Right renal pelvis (tissue), 4 donors: ENCODE measurements at places on chromosomes 13 and 19.

GRCh38 chr19:17721821-17722220 is 2.5 kb downstream of the MAP1S start:
- no peak for DNase-seq

- DNase-seq: no peak
These were observed 22.0 kb upstream of the GPR18 start for GRCh38 chr13:99280166-99280565.

GRCh38 chr13:72507416-72508199 is 219.8 kb downstream of the MZT1 start:
- DNase-seq: no peak

GRCh38 chr13:113518076-113518803 is 27.7 kb upstream of the DCUN1D2 start:
- DNase-seq: no peak

DNA sequence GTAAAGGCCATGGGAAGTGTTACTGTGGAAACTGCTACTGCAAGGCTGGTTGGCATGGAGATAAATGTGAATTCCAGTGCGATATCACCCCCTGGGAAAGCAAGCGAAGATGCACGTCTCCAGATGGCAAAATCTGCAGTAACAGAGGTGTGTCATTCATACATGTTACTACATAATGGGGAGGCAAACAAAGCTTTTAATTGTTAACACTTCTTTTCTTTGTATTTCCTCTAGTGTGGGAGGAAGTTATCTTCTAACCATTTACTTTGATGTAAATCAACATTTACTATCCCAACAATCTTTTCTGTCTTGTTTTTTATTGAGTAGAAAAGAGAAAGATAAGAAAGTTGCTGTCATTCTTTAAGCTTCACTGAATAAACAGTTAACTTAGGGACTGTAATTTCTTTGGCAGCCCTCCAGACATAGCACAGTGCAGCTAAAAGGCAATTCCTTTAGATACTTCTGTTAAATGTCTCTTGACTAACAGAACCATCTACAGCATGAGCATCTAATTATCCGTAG is 126.9 kb downstream of the ITGBL1 start:
- DNase-seq: peak; percentile 10

DNA sequence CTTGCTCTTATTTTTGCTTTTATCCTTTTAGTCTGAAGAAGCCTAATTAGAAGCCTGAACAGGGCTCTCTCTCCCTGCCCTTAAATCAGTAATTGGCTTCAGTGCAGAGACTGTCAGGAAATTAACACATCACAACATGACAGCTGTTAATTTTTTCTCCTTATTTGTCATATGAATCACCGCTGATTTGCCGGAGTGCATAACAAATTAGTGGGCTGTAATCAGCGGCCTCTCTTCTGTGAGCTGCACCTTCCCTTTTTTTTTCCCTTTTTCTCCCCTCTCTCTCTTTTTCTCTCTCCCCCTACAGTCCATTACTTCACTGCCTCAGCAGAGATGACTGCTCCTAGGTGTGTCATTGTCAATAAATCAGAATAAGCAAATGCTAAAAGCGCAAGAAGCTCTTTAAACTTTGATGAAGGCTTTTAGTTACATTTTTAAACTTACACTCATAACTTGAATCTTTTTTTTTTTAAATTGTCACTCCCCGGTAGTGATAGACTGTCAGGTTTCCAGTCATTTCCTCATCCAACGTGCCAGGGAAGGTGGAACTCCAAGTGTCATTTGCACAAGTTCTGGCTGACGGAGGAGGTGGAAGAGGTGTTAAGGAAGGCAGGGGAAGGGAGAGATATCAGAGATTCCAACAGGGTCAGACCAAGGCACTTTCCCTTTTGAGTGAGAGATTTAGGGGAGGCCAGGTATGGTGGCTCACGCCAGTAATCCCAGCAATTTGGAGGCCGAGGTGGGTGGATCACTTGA is 197.1 kb upstream of the TSHZ3 start:
- no peak for DNase-seq

DNA sequence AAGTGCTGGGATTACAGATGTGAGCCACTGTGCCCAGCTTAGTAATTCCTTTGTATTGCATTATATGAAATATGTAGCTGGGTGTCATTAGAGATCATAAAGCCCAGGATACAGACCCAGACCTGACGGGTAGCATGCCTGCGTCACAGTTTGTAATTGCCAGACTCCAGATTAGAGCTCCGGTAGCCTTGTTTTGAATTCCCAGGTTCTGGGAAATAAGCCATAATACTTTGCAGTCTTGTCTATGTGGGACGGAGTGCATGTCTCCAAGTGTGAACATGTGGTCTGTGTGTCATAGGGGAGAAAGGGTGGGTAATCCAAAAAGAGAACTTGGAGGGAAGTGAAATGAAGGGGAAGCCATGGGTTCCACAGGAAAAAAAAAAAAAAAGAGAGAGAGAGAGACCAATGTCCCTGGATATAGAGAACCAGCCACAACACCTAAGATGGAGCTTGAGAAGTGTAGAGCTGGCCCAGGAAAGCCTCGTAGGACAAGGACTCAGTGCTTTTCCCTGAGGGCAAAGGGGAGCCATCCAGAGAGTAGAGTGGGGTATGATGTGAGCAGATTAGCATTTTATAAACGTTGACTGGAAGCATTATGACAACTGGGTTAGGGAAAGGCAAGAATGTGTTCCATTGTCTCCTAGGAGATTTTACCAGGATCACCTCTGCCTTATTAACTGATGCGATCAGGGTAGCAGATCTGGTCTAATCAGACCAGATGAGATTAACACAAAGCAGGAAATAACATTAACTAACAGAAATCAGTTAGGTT is 2.6 kb downstream of the ZSCAN4 start:
- DNase-seq: no peak

DNA sequence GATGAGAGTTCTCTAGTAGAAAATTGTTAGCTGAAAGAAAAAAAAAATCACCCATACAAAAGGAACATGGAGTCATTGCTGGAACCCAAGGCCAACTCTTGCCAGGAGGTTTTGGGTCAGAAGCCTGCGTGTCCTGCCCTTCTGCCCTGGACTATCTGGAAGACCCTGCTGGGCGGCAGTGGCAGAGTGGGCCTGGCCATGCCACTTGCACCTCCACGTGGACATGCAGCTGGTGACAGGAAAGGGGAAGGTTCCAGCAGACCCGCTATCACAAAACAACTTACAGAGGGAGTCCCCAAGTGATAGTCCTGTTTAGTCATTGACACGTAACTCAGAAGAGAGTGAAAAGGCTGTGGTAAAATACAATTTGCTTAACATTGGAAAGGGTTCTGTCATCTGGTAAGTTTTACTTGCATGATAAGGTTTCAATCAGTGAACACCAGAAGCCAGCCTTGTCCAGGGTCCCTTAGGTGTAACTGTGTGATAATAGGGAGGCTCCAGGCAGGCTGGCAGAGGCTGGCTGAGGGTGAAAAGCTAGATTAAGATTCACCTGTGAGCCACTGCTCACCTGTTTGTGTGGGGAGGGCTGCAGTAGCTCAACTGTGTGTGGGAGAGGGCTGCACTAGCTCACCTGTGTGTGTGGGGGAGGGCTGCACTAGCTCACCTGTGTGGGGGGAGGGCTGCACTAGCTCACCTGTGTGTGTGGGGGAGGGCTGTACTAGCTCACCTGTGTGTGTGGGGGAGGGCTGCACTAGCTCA is 47.8 kb downstream of the COL4A2 start:
- no peak for DNase-seq

- DNase-seq: no peak
These were observed 4.6 kb upstream of the SLC44A2 start for GRCh38 chr19:10620786-10621185.

DNA sequence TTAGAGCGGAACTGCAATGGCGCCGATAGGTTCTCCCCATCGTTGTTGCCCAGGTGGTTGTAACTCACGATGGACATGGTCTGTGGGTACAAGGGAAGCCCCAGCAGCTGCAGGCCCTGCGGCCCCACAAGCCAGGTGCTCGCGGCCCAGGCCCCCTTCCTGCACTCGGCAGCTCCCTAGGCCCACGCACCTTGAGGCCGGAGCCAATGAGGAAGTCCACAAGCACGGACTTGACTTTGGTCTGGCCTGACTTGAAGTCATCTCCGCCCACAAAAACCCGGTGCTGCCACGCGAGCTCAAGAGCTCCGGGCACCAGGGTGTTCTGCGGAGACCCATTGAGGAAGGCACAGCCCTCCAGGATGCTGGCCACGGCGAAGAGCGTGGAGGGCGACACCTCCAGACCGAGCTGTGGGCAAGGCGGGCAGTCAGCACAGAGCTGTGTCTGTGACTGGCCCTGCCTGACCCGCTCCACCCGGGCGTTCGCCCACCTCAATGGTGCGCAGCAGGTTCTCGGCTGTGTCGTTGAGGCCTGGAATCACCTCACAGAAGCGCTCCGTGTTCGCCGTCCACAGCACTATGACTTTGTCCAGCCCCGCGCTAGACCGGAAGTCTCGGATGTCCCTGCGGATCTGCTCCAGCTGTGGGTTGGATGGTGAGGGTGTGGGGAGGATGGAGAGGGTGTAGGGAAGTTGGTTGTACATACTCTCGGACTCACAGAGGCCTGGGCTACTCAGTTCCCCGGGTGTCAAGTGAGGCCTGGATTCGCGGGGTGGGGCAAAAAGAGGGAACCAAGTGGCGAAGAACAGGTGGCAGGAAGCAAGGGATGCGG is 1.9 kb downstream of the ISYNA1 start:
- DNase-seq: no peak

- DNase-seq: no peak
These were observed 35.7 kb downstream of the STK24 start for GRCh38 chr13:98541191-98541590.

GRCh38 chr13:31328549-31329235 is 128.9 kb downstream of the B3GLCT start:
- DNase-seq: peak; percentile 43

GRCh38 chr13:28573595-28574373 is 78.9 kb upstream of the FLT1 start:
- no peak for DNase-seq

- DNase-seq: peak; percentile 79
These were observed at the start of gene FOXO1 for GRCh38 chr13:40666045-40666932. TSS of gene FOXO1 (minus strand) at chr13:40666641. CDS start at chr13:40666212, 429 bp downstream.

GRCh38 chr19:40827386-40828247 is 22.6 kb downstream of the CYP2A6 start:
- no peak for DNase-seq

DNA sequence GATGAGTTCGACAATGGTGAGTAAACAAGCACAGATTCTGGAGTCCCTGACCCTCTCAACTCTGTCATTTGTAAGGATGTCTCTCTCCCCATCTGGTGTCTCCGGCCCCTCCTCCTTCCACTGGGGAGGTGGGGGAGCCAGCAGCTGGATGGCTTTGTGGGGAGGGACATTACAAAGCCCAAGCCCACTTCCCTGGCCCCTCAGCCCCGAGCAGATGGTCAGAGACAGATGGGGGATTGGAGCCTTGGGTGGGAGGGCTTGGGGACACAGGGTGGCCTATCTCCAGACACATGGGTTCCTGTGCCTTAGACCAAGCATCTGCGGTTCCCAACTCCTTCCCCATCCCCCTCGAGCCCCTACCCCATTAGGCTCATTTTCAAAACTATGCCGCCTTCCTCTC is 2.5 kb downstream of the TIMM50 start:
- no peak for DNase-seq

GRCh38 chr13:62512194-62513141 is 1096.8 kb upstream of the PCDH20 start:
- DNase-seq: peak; percentile 23

DNA sequence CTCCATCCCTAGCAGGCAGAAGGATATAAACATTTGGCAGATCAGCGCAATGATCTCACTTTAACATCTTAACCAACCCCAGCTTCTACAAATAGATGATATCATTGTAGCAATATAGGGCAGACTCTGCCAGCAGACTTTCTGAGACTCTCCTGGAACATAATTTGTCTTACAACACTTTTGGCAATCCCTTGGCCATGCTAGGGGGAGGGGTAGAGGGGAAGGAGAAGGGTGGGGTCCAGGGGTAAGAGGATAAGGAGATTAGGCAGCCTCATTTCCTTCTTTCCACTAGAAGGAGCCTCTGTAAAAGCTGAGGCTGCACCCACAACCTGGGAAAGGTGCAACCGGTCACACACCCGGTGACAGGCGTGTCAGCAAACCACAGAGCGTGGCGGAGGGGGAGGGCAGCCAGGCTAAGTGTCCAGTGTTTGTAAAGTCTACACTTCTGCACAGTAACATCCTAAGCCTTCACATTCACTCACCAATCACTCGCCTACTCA is 8.7 kb upstream of the UBAC2 start:
- no peak for DNase-seq

GRCh38 chr13:30799356-30799824 is 64.0 kb downstream of the ALOX5AP start:
- peak; percentile 57 for DNase-seq

DNA sequence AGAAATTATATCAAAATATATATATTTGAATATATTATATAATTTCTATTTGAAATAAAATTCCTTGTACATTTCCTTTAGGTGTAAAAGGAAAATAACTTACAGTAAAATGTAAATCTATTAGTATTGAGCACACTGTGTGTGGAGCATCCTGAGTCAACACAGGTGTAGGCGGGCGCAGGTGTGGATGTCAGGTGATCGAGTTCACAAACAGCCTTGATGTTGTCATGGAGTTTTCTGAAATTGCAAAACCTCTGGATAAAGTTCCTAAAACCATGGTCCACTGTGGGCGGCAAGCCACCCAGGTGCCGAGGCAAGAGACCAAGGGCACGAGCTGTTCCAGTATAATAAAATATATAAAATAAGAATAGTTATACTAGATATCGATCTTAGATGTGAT is 27.7 kb upstream of the MCF2L start:
- DNase-seq: no peak

DNA sequence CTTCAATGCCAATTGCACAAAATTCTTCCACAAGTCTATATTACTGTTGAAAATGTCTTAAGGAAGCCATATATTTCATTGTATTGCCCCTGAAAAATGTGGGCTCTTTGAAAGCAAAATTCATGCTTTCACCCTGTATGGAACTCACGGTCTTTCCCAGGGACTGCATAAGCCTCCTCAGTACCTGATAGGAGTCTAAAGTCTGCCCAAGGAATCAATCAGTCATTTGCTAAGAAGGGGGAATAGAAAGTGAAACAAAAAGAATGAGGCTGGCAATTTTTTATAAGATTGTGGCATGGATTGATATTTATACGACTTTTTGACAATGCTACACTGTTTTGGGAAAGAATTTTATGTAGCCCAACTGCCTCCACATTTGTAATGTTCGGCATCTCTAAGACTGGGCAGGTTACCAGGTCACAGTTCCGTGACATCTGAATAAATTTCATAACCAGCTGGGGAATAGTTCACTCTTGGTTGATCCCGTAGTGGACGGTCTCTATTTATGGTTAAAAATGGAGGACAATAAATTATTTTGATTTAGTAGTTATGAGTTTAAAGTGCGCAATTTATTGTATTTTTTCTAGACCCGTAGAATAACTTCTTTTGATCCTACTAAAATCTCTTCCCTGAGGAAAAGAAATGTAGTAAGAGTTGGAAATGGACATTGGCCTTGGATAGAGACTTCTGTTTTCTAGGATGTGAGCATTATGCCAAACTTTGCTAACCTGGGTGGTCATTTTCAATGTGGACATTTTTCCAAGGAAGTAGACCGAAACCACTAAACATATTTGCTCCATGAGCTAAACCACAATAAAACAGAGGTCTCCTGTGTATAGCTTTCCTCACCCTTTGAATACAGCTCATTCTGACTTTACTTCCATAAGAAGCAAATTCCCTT is 1585.4 kb downstream of the EFNB2 start:
- DNase-seq: no peak
